ENCODE measurements at places on chromosomes 1 and 21.
A peak's percentile ranks its signal among the peaks of the same experiment; 100 is the strongest.

DNA sequence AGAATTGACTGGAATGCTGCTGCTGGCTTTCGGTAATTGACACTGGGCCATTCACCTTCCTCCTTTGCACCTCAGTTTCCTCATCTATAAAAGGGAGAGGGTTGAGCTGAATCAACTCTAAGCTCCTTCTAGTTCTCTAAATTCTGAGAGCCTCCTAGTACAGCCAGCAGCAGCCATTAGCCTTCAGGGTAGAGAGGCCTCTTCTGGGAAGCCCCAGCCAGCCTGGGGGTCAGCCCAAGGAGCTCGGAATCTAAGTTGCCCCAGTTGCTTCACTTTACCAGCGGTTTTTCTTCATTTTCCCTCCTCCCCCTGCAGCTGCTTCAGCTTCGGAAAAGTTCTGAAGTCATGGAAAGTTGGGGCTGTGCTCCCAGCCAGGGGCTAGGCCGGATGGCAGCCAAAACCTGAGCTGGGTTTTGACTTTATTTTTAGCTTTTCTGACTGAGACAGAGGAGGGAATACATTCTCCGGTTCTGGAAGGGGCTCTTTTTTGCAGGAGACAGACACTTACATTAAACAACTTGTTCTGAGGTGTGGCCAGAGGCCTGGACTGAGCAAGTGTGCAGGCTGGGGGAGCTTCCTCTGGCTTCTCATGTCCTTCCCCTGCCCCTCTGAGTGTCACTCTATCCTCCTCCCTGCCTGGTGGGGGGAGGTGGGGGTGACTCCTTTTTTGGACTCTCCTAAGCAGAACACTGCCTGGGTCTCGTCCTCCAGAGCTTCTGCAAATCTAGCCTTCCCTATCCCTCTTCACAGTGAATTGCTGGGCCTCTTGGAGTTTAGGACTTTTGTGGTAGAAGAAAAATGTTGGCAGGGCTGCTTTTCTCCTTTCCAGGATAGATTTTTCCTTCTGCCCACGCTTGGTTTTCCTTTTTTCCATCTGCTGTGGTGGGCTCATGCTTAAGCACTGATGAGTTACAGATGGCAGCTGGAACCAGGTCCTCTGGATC, 14.4 kb downstream of the LMNA start:
- peak; percentile 95 for DNase-seq

DNA sequence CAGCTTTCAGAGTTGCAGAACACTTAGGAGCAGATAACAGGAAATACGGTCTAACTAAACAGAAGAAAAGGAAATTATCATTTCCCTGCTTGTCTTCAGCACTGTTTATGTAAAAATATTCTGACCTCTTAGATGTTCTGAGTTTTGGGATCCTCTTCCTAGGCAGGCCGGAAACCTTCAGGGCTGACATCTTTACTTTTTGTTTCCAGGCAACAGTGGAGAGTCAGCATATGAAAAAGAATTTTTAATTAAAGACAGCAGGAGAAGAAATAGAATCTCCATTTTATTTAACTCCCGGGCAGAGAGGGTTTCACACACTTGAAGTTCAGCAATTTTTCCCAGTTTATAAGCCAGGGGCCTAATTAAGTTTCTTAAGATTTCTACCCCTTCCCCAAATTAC, 5.1 kb upstream of the RIPPLY3 start:
- DNase-seq, result no peak

- no peak for DNase-seq
Measured at GRCh38 chr1:156417401-156418020, 48.5 kb downstream of the RHBG start.

DNA sequence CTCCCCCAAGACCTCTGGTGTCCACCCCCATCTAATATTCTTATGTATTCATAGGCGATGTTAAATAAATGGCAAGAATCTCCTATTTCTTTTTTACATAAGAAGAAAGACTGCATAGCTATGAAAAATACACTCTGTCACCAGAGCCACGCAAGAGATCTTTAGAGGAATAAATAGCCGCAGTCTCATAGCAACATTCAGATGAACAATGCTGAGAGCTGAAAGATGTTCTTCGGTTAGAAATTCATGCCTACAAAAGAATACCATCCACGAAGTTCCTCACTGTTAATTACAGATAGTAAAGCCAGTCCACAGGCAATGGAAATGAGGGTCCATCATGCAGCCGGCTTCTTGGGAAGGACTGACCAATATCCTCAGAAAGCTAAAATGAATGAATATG, 76.0 kb upstream of the SOD1 start:
- no peak for DNase-seq

All from femur (tissue), 1 donor.